ENCODE measurements at places on chromosomes 13 and 19.
A peak's percentile ranks its signal among the peaks of the same experiment; 100 is the strongest.

DNA sequence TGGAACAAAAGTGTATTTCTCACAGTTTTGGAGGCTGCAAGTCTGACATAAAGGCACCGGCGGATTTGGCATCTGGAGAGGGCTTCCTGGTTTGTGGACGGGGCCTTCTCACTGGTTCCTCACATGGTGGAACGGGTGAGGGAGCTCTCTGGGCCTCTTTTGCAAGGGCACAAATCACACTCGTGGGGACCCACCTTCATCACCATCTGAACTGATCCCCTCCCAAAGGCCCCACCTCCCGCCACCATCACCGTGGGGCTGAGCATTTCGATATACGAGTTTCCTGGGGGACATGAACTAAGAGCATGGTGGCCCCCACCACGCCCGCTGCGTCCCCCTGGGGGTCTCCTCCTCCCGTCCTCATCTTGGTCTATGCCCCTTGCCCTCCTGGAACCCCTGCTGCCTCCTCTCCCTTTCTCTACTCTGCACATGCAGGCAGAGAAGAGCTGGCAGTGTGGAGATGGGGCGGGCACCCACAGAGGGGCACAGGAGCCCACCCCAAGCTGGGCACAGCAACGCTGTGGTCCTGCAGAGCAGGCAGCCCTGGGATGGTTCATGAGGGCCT lies 20.8 kb upstream of the SPACA7 start:
- no peak for DNase-seq

DNA sequence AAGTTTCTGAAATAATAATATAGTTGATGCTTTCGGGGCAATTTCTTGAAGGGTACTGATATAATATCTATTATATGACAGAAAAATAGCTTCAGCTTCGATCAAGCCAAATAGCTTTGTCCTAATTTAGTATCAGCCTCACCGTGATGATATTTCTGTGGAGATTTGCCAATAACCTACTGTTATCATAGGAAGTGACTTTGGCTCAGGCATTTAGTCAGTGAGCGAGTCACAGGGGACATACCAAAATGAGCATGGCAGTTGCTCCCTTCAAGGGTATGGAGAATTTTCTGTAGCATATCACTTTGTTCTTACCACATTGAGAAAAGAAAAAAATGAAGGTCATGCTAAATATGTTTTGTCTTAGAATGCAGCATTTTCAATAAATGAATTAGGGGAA lies 767.6 kb upstream of the SLITRK1 start:
- no peak for DNase-seq

GRCh38 chr13:108326309-108326708 lies 56.8 kb downstream of the TNFSF13B start:
- no peak for DNase-seq

DNA sequence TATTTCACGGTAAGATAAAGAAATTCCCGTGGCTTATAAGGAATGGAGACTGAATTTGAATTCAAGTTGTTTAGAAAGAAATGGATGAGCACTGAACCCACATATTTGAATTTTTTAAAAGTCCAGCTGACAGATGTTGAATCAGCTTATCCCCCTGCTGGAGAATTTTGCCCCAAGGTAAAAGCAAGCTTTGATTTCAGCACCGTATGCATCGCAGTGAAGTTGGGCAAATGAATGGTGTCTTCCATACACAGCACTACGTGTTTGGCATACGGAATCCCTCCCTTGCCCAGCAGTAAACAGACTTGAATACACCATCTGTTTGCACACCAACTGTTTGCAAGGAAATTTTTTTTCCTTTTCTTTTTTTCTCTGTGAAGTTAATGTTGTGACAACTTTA lies 77.5 kb upstream of the PEG3 start:
- no peak for DNase-seq

DNA sequence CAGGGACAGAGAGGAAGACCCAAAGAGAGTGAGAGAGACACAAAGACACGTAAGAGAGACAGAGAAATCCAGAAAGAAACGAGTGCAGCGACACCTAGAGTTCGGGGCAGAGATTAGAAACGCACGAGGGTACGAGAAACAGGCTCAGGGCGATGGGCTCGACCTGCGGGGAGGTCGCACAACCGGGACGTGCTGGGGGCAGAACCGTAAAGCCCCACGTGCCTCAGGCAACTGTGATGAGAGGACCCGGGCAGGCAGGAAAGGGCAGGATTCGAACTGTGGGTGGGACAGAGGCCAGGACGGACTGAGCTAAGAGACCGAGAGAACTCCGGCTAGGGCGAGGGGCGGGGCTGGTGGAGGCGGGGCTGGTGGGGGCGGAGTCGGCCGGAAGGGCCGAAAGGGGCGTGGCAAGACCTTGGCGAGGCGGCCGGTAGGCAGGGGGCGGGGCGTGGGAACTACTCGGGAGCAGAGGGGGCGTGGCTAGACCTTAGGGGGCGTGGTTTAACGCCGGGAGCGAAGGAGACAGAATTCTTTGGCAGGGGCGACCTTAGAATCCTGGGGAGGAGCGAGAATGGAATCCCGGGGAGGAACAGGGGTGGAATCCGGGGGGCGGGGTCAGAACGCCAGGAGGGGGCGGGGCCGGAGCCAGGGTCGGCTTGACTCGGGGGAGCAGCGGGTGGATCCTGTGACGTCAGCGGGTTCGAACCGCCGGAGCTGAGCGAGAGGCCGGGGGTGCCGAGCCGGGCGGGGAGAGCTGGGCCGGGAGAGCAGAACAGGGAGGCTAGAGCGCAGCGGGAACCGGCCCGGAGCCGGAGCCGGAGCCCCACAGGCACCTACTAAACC lies at the start of gene NECTIN2:
Gene NECTIN2 (plus strand): TSS at position 686 of the 843 bp plus-strand sequence. CDS start 229 bp downstream, outside the sequence.
- DNase-seq = peak; percentile 100
